Umbilical cord (tissue), 2 donors: ENCODE measurements at places on chromosomes 11 and 22.

GRCh38 chr11:73757598-73757997 is 3.3 kb downstream of the RAB6A start:
- DNase-seq = no peak

- DNase-seq = no peak
Observed at GRCh38 chr22:17537155-17537554, 26.1 kb upstream of the SLC25A18 start.

- no peak for DNase-seq
Observed at GRCh38 chr22:20111689-20112622, 3.9 kb upstream of the RANBP1 start.

- DNase-seq = no peak
Observed at GRCh38 chr11:71498091-71498490, 29.0 kb upstream of the KRTAP5-7 start.

DNA sequence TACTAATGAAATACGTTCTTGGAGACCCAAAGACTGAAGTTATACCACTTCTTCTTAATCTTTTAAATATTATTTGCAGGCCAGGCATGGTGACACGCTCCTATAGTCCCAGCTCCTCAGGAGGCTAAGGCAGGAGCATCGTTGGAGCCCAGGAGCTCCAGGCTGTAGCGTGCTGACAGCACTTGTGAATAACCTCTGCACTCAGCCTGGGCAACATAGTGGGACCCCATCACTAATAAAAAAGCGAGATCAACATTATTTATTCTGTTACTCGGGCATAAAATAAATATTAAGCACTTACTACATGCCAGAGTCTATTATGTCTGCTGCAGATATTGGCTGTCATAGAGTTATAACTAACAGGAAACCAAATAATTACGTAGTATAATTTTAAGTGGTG is 720 bp upstream of the MED17 start:
- no peak for DNase-seq

DNA sequence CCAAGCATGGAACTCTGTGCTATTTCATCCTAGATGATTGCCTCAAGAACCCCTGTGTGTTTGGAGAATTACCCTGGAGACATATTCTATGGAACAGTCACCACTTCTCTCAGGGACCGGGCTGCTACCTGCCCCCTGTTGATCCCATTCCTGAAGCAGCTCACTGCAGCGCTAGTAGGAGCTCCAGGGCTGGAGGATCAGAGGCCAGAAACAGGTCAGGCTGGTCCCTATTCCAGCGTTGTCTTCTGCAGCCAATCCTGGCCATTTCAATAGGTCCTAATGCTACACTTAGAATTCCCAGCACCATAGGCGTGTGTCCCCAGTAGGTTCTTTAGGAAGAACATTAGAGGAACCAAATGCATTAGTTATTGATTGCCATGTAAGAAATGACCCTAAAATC is 48.9 kb downstream of the BTG4 start:
- DNase-seq = no peak

GRCh38 chr11:129023968-129024676 is 81.5 kb upstream of the TP53AIP1 start:
- peak; percentile 64 for DNase-seq

- DNase-seq = no peak
Observed at GRCh38 chr11:48022445-48022844, 42.1 kb downstream of the PTPRJ start.

DNA sequence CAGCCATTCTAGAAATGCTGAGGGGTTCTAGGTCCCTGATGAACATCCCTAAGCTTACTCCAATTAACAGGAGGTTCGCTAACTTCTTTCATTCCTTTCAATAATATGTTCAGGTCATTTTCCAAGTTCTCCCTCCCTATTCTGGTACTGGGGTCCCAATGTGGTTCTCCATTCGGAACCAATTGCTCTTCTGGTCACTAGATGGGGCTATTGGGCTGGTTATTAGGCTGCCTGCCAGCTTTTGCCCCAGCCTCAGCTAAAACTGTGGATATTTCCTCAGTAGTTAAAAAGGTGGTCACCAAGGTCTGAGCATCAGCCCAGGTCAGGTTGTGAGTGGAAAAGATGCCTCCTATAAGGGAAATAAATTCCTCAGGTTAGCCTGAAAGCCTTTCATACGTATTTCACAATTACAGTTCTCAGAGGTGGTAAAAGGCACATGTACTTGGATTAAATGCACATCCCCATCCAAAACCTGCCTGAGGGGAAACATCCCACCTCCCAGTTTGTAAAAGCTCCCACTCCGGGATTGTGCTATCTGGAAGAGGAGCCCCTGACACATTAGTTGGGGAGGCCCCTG is 161.1 kb upstream of the CCDC179 start:
- peak; percentile 37 for DNase-seq

DNA sequence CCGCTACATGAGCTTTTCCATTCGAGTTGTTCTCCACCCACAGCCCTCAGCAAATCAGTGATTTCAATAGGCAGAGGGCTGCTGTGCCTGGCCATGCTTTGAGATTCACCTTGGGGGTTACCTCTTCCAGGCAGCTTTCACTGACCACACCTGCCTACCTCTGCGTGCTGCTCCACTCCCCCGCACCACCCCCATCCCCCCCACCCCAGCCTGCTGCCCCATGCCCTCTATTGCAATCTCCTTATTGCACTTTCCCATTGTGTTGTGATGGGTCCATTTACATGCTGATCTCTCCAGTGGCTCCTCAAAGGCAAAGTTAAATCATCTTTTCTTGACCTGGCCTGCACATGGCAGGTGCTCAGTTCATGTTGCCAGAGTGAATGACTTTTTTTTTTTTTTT is 18.0 kb upstream of the POLA2 start:
- no peak for DNase-seq

- DNase-seq = no peak
Observed at GRCh38 chr11:81897639-81898038, 836.0 kb downstream of the FAM181B start.

GRCh38 chr11:86370922-86371594 is 3.6 kb upstream of the CCDC81 start:
- no peak for DNase-seq

DNA sequence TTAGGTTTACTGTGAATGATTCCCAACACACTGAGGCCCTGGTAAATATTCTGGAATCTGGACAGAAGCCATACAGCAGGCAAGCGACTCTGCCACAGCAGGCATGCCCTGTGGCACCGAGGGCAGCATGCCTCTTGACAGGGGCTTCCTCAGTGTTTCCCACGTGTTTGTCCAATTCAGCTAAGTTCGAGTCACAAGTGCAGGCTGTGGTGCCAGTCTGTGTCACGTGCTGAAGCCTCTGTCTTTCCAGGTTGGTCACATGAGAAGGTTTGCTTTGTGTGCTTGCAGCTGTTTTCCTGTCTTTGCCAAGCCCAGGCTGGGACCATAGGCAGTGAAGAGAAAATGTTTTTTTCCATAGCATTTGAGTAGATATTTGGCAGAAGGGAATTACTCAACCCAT is 2.4 kb upstream of the PPFIBP2 start:
- DNase-seq = no peak

GRCh38 chr11:133992121-133992520 is 35.4 kb upstream of the IGSF9B start:
- DNase-seq = no peak

- DNase-seq = peak; percentile 79
Observed at GRCh38 chr11:118933486-118933885, 7.8 kb upstream of the BCL9L start.

- no peak for DNase-seq
Observed at GRCh38 chr22:27630754-27631153, 170.8 kb downstream of the MN1 start.

DNA sequence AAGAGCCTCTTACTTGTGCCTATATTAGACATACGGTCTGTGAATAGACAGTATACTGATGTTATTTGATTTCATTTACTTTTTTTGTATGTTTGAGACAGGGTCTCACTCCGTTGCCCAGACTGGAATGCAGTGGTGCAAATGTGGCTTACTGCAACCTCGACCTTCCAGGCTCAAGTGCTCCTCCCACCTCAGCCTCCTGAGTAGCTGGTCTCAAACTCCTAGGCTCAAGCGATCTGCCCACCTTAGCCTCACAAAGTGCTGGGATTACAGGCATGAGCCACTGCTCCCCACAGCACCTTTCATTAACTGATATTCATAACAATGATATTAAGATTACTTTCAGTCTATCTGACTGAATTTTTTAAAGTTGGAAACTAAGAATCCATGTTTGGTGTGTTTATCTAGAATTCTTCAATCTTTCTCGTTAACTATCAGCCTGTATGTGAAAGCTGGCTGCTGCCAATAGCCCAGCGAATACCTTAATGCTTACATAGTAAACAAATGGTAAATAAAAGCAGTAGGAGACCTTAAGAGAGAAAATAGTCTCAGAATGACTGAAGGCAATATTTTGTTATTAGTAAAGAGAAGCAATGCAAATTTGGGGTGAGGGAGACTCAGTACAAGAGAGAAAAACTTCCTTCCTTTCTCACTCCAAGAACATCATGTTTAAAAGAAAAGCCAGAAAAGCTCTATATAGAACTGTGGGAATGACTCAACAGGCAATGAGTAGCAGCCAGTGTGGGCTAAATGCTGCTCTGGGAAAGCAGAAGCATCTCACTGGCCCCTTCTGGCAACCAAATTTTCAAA is 101.9 kb downstream of the MRTFA start:
- peak; percentile 51 for DNase-seq
